ENCODE measurements at places on chromosomes 4 and X.

- no peak for DNase-seq
These were observed 13.0 kb downstream of the IL13RA1 start for GRCh38 chrX:118740276-118740889.

DNA sequence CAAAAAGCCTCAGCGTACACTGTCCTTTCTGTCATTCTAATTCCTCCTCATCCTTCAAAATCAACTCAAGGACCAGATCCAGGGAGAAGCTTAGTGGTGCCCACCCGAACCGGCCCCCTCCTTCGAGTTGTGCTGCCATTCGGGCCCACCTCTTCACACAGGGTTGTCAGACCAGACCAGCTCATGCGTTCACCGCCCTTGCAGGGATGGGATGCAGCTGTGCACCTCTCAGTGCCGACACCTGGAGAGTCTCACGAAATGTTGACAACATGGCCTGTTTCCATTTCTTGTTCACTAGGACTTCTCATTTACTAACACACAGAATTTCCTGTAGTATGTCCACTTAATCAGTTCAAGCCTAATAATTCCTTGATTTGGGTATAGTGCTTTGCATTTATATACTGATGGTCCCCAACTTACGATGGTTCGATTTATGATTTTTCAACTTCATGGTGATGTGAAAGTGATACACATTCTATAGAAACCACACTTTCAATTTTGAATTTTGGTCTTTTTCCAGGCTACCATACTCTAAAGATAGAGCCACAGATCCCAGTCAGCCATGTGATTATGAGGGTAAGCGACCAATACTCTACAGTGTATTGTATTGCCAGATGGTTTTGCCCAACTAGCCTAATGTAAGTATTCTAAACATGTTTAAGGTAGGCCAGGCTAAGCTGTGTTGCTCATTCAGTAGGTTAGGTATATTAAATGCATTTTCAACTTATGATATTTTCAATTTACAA is 23.3 kb downstream of the PKD2 start:
- no peak for DNase-seq

GRCh38 chrX:111868726-111869638 is 7.0 kb upstream of the TRPC5OS start:
- DNase-seq: no peak

DNA sequence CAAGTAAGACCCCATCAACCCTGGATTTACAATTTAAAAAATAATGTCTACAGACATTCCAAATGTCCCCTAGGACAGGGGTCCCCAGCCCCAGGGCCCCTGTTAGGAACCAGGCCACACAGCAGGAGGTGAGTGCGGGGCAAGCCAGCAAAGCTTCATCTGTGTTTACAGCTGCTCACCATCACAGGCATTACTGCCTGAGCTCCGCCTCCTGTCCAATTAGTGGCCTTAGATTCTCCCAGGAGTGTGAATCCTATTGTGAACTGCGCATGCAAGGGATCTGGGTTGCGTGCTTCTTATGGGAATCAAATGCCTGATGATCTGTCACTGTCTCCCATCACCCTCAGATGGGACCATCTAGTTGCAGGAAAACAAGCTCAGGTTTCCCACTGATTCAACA is 146.1 kb downstream of the ATP10D start:
- DNase-seq: no peak

DNA sequence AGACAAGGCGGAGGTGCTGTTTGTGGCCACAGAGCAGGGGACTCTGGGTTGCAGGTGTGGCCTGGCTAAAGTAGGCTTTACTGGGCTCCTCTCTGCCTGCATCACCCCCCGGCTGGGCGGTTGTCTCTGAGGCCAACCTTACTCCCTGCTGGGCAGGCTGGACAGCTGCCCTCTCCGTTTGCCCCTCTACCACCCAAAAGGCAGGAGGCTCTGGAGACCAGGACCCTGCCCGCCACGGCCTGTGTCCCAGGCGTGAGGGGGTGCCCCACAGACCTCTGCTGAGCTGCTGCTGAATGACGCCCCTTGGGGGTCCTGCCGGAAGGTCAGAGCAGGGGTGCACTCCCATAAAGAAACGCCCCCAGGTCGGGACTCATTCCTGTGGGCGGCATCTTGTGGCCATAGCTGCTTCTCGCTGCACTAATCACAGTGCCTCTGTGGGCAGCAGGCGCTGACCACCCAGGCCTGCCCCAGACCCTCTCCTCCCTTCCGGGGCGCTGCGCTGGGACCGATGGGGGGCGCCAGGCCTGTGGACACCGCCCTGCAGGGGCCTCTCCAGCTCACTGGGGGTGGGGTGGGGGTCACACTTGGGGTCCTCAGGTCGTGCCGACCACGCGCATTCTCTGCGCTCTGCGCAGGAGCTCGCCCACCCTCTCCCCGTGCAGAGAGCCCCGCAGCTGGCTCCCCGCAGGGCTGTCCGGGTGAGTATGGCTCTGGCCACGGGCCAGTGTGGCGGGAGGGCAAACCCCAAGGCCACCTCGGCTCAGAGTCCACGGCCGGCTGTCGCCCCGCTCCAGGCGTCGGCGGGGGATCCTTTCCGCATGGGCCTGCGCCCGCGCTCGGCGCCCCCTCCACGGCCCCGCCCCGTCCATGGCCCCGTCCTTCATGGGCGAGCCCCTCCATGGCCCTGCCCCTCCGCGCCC is 920 bp downstream of the HTT-AS start:
- no peak for DNase-seq

DNA sequence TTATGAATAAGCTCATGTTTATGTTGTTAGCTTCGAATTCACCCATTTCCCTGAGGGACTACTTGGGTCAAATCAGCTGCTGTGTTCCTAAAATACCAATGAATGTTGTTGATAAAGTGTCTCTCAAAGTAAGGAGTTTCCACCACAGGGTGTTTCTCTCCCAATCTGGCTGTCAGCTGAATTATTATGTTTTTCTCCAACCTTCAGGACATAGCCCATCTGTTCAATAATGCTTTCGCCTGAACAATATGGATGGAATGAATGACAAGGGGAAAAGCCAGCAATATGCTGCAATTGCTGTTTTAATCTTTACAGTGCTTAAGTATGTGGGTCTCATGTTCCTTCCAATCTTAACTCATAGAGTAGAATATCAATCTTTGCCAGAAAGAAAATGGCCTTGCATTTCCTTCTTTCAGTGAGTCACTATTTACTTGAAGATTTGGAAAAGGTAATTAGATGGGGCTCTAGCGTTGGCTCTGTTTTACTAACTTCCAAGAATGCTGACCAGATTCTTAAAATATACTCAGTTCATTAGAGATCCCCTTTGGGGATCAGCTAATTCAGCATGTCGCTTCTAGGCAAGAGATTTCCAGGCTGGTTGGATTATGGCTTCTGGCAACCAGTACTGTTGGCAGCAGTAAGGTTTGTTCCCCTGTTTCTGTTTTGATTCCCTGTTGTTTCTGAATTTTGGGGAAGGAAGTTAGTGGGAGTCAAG is 410.5 kb downstream of the PPP3CA start:
- DNase-seq: no peak

DNA sequence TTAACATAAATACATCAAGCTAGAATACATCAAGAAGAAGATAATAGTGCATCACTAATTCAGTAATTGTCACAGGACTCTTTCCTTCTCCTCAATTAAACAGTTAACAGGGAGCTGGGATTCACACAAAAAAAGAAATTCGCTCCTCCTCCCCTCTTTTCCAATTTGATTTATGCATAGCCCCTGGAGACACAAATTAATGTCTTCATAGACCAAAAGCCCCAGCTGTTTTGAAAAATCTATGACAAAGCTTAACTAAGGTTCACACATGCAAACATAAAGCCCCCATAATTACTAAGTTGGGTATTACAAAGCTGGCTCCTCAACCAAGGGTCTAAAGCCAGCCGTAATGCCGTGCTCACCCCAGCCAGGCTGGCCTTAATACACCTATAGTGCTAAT is 61.2 kb downstream of the ENOX2 start:
- no peak for DNase-seq

DNA sequence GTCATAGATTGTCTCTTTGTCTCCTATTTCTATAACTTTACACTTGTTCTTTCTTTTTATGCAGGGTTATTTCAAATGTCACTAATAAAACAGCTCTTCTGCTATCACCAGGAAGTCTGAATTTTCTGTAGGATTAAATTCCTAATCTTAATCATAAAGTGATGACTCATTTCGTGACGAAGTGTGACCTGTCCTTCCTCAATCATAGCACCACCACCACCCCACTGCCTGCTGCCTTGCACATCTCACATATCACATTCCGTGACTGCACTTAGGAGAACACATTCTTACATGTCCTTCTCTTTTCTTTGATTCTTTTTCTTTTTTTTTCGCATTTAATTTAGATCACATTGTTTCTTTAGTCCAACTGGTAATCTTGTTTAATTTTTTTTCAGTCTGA is 57.7 kb upstream of the UGT2B7 start:
- DNase-seq: no peak

DNA sequence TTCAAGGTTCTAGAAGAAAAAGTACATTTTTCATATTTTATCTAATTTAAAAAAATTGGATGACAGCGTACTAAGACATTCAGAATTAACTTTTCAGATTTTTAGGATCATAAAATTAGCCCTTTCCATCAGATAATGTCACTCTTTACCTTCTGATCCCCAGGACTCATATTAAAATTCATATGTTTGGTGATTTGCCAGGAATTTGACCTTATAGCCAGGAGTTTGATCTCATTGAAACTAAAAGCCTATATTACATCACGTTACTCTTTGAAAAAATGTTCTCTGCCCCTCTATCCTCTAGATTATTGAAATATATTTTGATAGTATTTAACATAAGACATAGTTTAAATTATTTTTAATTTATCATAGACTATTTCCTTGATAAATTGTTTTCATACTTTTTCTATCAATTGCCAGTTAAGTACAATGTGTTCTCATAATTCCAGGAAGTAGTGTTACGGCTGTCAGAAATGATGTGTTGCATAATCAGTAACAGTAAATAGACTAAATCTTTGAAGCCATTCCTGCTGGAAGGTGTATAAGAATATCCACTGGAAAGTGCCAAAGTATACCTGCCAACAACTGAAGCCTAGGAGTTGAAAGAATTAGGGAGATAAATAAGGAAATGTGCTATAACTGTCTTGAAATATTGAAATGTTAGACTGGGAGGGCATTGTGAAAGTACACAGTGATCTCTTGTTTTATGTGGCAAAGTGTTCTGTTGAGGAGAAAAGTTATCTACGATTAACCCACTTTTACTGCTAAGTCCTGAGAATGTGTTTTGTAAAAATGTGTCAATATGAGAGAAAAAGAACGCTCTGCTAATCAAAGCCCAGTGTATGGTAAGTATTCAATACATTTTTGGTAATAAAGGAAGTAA is 32.9 kb upstream of the PDGFC start:
- no peak for DNase-seq

- DNase-seq: no peak
These were observed 32.2 kb downstream of the FNIP2 start for GRCh38 chr4:158801066-158801465.

DNA sequence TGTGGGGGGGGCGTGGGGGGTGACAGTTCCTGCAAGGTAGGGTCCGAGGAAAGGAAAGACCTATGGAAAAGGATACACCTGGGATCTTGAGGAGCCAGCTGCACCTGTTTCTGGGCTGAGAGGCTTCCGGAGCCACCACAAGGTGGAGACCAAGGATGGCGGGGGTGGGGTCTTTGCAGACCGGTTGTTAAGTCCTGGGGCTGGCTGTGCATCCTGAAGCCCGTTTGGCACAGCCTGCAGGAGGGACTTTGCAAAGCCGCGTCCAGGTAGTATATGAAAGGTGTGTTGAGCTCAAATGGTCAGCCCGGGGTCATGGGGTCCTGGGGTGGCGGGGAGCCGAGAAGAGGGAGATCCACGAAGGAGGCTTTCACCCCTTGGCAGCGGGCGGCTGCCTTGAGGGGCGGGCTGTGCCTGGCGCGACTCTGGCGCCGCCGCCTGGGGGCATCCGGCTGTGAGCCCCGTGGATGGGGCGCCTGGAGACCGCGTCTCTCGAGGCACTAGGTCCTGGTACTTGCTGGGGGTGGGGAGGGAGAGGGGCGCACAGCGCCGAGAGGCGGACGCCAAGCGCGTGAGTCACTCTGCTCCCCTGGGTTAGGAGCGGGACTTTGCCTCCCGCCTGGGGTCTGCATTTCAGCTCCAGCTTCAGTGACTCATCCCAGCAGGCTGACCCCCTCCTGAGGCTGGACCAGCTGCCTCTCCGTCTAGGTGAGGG is 58.2 kb upstream of the DYNLT3 start:
- no peak for DNase-seq

DNA sequence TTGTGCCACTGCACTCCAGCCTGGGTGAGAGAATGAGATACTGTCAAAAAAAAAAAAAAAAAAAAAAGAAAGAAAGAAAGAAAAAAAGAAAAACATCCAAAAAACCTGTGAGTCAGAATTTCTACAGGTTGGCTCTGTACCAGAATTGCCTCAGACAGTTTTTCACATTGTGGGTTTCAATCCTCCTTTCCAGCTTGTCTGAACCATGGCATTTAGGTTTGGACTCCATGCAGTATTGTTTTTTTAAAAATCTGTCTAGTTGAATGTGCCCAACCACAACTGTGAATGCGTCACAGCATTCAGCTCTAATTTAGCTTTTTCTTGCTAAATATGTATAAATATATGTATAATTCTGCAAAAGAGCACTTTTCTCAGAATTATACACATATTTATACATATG is 31.4 kb upstream of the ARSH start:
- no peak for DNase-seq

DNA sequence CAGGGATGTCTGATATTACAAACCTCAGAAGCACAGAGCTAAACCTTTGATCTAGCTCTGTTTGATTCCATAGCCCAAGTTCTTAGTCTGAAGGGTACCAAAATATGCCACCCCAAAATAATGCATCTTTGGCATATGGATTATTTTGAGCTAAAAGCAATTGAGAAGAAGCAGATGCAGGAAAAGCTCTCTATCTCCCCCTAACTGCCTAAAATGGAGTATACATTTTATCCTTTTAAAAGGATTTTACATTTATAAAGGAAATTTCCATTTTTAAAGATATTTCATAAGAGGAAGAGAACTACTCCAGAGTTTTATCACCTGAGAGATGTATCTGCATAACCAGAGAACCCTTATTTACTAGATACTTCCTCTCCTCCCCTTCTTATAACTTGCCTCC is 158.7 kb downstream of the ZNF674 start:
- no peak for DNase-seq

DNA sequence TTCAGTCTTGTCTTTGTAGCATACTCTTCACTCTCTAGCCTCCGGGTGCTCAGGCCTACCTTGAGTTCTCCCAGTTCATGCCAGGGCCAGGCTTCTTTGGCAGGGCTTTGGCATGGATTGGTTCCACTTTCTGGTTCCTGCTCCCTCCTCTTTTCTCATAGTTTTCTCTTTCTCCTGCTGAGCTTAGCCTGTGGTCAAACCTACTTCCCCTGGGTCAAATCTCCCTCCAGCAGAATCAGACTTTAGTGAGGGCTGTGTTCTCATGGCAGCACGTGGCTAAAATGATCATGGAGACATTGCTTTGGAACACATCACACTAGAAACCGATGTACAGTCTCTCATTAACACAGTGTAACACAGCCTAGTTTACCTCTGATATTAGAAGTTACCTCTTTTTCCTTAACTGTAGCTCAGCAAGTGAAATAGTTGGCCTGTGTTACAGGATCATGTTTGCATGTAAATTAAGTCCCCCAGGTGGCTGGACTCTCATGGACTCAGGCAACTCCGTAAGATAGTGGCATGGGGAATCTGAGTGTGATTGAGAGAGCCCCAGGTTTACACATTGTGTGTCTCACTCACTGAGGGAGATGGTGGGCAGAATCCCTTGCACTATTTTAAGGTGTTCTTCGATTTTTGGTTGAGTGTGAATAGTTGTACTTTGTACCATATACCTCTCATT is 13.3 kb downstream of the RAB9A start:
- DNase-seq: no peak

All from AG08395 (cell line).